ENCODE measurements at places on chromosomes 2 and 18.

- no peak for DNase-seq
Measured at GRCh38 chr2:278927-279320, 9.0 kb downstream of the ALKAL2 start.

DNA sequence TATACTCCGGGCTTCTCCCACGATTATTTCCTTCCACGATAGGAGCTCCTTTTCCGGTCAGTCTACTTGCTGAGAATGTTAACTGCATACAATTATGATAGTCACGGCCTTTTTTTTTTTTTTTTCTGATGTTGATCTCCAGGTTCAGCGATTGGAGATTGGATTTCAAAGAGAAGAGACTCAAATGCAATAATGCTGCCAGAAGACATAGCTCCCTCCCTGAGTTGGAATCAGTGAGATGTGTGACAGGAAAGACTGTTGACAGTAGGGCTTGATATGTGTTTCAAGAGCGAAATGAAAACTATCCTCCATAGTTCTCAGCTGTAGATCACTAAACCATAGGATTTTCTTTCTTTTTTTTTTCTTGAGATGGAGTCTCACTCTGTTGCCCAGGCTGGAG, 47.0 kb downstream of the NPPC start:
- no peak for DNase-seq

GRCh38 chr2:88737385-88737784, 45.9 kb downstream of the RPIA start:
- no peak for DNase-seq

- no peak for DNase-seq
Measured at GRCh38 chr2:118750959-118751565, 96.4 kb downstream of the EN1 start.

DNA sequence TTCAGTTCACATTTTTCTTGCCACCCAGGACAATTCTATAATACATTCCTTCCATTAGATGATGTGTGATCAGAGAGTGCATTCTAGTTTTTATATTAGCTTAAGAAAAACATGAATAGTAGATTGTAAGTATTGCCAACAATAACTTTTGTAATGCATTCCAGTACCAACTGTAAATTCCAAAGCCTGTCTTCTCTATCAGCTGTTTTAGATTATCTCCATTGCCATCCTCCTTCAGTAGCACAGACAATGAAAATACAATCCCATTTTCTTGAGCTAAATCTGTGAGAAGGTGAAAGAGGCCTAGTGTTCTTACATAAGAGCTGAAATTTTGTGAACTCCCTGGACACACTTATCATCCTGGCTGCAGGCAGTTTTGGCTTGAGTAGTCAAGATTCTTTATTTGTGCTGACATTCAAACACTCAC, 103.9 kb downstream of the CCBE1 start:
- no peak for DNase-seq

- DNase-seq: peak; percentile 67
Measured at GRCh38 chr2:20635675-20636584, 15.0 kb downstream of the HS1BP3 start.

DNA sequence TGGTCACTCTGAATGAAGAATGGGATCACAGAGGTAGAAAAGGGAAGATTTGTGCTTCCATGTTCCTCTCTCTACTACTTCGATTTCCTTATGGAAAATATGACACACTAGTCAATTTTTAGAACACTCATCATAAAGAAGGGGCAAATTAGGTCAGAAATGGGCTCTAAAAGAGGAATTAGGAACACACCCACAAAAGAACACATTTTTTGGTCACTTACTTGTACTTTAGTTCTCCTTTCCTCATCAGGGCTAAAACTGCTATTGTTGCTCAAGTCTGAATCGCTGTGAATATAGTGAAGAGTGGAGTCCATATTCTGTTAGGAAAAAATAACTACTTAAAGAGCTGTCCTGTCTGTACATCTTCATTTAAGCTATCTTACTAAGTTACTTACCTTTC, 52.6 kb downstream of the PPP4R1 start:
- DNase-seq: no peak

DNA sequence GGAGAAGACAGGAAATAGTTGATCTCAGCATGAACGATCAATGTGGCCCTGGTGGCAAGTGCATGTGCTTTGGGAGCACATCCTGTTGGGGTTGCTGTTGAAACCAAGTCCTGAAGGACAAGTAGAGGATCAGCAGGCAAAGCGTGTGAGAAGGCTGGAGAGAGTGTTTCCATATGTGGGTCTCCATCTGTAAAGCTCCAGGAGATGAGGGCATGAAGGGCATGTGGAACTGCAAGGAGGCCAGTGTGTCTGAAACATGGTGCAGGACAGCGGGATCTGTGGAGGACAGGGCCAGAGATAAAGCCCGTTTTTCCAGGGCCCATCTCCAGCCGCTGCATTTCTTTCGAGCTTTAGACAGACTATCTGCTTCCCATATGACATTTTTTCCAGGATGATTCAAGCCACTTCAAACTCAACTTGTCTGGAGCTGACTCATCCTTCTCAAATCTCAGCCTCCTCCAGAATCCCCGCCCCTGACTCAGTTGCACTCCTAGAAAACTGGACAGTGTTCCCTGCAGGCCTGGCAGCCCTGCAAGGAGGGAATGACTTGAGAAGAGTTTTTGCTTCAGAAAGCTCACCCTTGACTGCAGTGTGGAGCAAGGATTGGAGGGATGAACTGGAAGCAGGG, 226.1 kb downstream of the VAPA start:
- DNase-seq: no peak

DNA sequence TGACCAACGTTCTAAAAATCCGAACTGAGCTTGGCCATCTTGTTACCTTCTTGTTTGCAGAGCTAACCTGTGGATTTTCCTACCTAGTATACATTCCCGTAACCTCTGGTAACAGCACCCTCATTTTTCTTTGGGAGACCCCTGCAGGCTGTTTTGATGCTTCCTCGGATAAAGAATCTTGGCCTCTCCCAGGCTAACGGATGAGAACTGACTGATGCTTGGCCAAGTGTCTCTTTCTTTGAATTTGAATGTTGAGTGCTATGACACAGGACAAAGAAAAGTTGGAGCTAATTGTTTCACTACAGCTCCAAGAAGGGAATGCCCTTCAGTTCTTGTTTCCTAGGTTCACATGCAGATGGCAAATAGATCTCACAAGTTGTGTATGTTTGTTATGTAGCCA, 19.3 kb upstream of the CAVIN2 start:
- no peak for DNase-seq

DNA sequence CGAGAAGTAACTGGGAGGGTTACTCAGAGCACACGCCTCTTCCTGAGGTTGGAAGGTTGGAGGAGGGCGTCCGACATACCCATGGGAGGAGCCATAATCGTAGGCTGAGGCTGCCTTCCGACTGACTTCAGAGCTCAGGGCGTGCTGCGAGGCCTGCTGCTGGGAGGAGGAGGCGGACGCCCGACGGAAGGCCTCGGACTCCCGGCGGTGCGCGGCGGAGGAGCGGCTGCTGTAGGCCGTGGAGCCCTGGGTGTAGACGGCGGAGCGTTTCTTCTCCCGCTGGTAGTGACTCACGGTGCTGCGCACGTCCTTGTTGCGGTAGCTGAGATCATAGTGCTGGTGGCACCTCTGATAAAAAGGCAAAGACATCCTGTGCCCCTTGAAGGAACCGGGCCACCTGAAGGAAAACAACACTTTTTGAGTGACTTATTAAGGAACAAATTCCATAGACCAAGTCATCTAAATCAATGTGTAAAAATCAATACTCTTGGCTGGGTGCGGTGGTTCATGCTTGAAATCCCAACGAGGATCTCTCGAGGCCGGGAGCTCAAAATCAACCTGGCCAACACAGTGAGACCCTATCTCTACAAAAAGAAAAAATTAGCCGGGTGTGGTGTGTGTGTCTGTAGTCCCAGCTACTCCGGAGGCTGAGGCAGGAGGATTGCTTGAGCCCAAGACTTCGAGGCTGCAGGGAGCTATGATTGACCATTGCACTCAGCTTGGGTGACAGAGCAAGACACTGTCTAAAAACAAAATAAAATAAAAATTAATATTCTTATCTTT, 4.7 kb downstream of the MYOM1 start:
- no peak for DNase-seq

DNA sequence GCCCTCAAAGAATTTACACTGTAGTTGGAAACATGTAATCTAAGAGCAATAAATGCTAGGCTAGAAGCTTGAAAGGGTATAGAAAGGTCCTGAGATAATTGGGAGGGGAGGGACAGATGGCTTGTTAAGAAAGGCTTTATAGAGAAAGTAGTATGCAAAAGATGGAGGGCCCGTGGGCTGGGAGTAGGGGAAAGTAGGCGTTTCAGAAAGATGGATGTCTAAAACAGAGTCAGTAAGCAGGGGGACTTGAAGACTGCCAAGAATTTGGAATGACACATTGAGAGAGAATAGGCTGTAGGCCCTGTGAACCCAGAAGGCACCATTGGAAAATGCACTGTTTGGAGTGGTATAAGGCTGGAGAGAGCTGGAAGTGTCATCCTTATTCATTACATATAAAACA, 822 bp downstream of the PSMG2 start:
- DNase-seq: no peak

- DNase-seq: no peak
Measured at GRCh38 chr2:214519258-214519818, 108.5 kb downstream of the VWC2L start.

GRCh38 chr2:47503481-47504070, 100.6 kb downstream of the MSH2 start:
- no peak for DNase-seq

DNA sequence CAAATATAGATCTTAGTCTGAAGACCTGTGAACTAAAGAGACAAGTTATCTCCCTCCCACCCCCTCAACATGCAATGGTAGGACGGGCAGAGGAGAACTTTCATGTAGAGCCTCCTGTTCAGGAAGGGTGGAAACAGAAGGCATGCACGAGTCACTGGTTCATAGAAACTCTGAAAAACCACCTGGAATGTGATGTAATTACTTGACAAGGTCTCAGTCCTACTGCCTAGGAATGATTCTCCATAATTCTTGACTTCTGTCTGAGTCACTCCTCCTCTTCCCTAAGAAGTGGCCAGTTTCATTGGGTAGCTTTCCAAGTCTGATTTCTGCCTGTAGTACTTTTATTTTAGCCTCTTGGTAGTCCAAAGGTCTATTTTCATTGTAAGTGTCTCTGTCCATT, 277.3 kb downstream of the PTPRM start:
- DNase-seq: no peak

DNA sequence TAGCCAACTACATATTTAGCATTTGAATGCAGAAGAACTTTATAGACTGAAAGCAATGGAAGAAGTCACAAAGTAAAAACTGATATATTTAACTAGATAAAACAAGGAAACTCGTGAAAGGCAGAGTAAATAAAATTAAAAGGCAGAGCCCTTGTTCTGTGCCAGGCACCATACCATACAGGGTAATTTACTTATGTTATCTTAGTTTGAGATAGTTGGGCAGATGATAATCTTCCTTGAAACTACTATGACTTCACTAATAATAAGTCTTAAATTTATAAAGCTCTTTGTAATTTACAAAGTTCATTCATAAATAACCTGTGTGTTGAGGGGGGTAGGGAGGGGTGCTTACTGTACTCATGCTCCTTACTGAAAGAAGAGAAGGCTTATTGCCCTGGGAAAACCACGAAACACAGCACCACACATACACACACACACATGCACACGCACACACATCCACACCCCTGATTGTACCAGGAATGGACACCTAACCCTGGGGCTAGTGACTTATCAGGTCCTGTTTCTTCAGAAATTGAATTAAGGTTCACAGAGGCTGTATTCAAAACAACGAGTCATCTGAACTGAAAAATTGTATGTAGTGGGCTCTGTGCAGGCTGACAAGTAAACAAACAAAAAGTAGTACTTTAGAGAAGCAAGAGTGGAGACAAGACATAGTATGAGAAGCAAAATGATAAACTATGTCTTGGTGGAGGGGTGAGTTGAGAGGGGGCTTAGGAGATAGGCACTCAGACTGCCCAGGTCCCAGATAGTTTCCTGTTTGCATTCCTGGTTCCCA, 38.1 kb downstream of the AGFG1 start:
- no peak for DNase-seq

DNA sequence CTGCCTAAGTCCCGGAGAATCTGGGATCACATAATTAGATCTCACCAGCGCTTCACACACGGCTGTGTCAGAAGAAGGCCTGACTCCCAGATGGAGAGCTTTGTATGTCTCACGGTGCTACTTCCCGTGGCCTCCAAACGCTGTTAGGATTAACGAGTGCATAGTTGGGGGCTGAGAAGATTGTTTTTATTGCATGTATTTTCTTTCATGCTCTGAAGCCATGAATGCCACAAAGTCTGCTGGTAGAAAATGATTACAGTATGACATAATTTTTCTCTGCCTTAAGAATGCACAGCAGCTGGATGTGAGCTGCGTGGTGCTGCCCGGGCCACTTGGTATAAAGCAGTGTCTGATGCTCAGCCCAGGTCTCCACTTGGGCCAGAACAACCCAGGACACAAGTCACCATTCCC, 166.5 kb downstream of the SEPTIN10 start:
- DNase-seq: no peak

DNA sequence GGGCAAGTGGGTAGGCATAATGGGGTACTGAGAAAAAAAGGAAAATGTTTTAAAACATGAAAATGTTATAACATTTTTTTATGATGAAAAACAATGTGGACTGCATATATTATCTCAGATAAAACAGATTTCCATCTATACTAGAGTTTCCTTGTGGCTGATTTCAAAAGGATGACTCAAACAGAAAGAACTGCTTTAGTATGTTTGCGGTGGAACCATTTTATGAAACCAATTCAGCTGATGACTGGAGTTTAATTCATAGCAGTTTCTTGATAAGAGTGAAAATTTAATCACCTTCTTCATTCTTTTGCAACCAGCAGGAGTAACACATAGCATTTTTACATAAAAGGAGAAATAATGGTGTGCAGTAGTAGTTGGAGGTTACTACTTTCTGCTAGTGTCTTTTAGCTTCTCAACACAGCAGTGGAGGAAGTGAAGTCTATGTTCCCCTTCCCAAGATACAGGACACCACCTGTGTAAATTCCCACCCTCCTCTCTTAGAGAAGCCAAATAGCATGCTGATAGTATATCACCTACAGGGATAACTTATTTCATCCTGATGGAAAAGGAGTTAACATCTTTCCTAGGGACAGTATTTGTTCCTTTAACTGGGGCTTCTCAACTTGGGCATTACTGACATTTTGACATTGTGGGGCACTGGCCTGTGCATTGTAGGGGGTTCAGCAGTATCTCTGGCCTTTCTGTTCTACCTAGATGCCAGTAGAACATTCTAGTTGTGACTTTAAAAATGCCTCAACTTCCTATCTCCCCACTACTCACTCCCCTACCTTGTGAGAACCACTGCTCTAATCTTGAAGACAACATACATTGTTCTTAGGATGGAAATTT, 29.9 kb downstream of the PELI1 start:
- DNase-seq: no peak

GRCh38 chr2:2318949-2319348, 12.1 kb downstream of the MYT1L start:
- DNase-seq: no peak

GRCh38 chr2:168993538-168993937, 37.6 kb downstream of the ABCB11 start:
- no peak for DNase-seq
